Transverse colon (tissue), 4 donors: ENCODE measurements at places on chromosomes 2 and 18. TPM values are rescaled to one million over a fixed set of nuclear protein-coding genes. Genes with fewer than 3 reads are reported as not detected.

The VWA3B gene
- total RNA-seq: 0.48 TPM

DNA sequence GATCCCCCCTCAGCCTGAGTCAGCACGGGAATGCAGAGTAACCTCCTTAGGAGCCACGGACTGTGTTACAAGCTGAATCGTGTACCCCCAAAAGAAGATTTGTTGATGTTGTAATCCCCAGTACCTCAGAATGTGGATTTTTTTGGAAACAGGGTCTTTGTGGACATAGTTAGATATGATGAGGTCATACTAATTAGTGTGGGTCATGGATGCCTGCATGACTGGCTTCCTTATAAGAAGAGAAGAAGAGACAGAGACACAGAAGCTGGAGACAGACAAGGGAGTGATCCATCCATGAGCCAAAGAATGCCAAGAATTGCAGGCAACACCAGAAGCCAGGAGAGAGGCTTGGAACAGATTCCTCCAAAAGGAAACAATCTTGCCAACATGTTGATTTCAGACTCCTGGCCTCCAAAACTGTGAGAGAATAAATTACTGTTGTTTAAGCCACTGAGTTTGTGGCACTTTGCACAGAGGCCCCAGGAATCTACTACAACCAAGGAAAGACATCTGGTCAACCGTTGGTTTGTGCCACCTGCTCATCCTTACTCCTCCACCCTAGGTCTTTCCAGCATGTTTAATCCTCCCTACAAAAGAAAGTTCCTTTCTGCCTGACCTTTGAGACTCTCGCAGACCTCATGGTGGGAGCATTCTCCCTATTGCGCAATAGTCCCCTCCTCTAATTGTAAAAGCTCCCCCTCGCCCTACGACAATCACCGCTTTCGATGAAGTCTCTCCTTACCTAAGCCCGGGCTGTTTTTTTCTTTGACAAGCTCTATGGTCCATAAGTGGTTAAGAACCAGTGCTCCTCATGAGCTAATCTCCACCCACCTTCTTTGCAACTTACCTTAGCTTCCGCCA, 91.6 kb downstream of the DNER start:
- no peaks in the 10 kb centered on the region for H3K4me1 ChIP-seq
- no peaks in the 10 kb centered on the region for H3K36me3 ChIP-seq
- no peak overlapping the region for H3K27ac ChIP-seq

The EEF1B2 gene
- 261 TPM for total RNA-seq

GRCh38 chr18:9334973-9335696, 562 bp downstream of the TWSG1 start:
- H3K4me1 ChIP-seq: peaks cover 19% of the 10 kb centered on the region
- peak overlapping the region; percentile 95 for H3K27ac ChIP-seq
- H3K4me3 ChIP-seq: peak overlapping the region; percentile 82
- no peaks in the 10 kb centered on the region for H3K27me3 ChIP-seq

The SP9 gene
- not detected for total RNA-seq

DNA sequence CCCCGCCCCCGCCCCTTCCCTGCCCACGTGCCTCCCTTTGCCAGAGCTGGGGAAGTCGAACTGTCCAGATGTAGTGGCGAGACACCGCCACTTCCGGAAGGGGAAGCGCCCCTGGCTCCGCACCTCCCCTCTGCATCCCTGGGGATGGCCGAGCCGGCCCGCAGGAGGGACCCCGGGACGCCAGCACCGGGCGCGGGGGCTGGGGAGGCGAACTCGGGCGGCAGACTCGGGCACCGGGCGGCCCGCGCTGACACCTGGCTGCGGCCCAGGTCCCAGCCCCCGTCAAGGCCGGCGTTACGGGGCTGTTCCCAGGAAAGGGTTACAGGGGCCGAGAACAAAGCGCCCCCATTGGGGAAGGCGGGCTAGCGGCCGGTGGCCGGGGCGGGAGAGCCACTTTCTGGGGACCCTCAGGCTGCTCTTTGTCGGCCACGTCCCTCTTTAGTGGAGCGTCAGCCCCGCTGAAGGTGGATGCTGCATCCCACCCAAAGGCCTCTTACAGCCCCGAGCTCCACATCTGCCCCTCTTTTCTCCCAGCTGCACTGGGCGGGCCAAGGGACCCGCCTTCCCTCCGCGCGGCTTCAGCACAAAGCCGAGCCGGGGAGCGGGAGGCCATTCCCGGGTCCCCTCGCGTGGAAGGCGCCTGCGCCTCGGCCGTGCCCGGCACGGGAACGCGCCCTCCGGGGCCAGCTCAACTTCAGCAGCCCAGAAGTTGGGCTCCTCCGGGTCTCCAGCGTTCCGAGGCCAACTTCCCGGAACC, 1.3 kb downstream of the SDC1 start:
- H3K27ac ChIP-seq: peak overlapping the region; percentile 92
- H3K4me1 ChIP-seq: peaks cover 9% of the 10 kb centered on the region
- H3K27me3 ChIP-seq: no peaks in the 10 kb centered on the region
- peak overlapping the region; percentile 76 for H3K4me3 ChIP-seq
- no peaks in the 10 kb centered on the region for H3K36me3 ChIP-seq
- DNase-seq: no peak

The LHCGR gene
- total RNA-seq: not detected

GRCh38 chr2:224875841-224876240, 159.7 kb upstream of the CCDC195 start:
- H3K27me3 ChIP-seq: no peaks in the 10 kb centered on the region
- H3K27ac ChIP-seq: no peak overlapping the region
- no peaks in the 10 kb centered on the region for H3K36me3 ChIP-seq

DNA sequence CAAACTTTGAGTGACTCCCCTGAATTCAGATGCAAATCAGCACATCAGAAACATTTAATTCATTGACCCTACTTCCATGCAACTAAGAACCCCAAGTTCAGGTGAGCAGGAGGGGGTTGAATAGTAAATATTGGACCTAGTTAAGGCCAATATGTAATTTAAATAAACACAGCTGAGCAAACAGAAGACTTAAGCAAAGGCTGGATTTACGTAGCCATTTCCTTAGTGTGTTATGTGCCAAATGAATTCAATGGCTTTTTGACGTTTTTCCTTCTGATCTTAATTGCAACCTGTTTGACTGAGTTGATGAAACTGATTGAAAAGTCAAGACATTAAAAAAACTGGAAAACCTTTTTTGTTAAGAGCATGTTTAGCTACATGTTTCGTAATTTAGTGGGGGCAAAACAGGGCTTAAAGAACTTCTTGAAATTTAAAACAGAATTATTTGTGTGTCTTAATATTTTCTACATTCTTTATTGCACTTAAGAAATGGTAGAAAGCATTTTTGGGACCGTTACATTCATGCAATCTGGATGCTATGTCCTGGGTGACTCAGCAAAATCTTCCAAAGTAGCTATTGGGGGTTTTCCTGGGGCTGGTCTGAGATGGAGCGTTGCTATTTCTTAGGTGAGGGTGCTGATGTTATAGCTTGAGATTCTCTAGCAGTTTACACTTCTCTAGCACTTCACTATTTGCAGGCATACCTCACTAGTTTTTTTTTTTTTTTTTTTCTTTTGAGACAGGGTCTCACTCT, 25.5 kb upstream of the KCNE4 start:
- H3K36me3 ChIP-seq: no peaks in the 10 kb centered on the region
- no peak overlapping the region for H3K27ac ChIP-seq
- H3K4me3 ChIP-seq: no peak overlapping the region
- H3K27me3 ChIP-seq: no peaks in the 10 kb centered on the region

The BOK gene
- total RNA-seq: 21.0 TPM

GRCh38 chr18:61995618-61996017, 102.8 kb upstream of the RNF152 start:
- no peaks in the 10 kb centered on the region for H3K27me3 ChIP-seq
- DNase-seq: no peak
- no peak overlapping the region for H3K27ac ChIP-seq

DNA sequence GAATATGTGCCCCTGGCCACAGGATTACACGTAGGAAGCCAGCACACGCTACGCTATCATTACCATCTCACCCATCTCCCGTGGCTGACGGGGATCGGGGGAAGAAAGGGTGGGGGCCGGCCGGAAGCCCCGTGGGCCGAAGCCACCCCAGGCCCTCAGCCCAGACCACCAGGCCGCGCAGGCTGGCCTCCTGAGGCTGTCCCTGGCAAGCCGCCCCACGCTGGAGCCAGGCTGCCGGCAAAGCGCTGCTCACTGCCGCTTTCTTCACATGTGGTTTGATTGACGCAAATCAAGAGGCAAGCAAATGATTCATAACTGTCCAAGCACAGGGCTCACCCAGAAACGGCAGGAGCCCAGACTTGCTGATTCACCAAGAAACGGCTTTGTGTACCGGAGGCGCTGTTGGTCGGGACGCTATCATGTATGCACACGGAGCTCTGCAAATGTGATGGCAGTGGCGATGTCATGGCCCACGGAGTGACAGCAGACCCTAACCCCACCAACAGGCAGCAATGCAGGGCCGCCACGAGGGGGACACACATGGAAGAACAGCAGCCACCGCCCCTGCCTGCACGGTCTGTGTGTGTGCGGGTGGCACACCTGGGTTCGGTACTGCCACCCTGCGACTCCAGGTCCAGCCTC, 125.7 kb downstream of the HDAC4 start:
- peaks cover 46% of the 10 kb centered on the region for H3K4me1 ChIP-seq
- H3K4me3 ChIP-seq: peak overlapping the region; percentile 13
- peak overlapping the region; percentile 76 for H3K27ac ChIP-seq
- peak; percentile 72 for DNase-seq
- no peaks in the 10 kb centered on the region for H3K27me3 ChIP-seq

- H3K4me3 ChIP-seq: peak within 1 kb of the TSS; percentile 68
- peaks cover 83% of the 10 kb centered on the region for H3K27me3 ChIP-seq
- peak; percentile 75 for DNase-seq
- peaks cover 28% of the 10 kb centered on the region for H3K4me1 ChIP-seq
Measured at GRCh38 chr2:176128982-176129796, at the start of gene HOXD8. Gene HOXD8, plus strand, starts transcription at chr2:176129705. Its CDS starts 662 bp downstream, at chr2:176130367.

The SEMA4F gene
- total RNA-seq: 4.4 TPM

The DYSF gene
- total RNA-seq: 18.7 TPM

GRCh38 chr2:70397186-70397585, 95.3 kb upstream of the FAM136A start:
- no peak overlapping the region for H3K27ac ChIP-seq
- no peaks in the 10 kb centered on the region for H3K27me3 ChIP-seq
- no peaks in the 10 kb centered on the region for H3K36me3 ChIP-seq
- no peak overlapping the region for H3K4me3 ChIP-seq
- no peak for DNase-seq
- H3K4me1 ChIP-seq: no peaks in the 10 kb centered on the region

DNA sequence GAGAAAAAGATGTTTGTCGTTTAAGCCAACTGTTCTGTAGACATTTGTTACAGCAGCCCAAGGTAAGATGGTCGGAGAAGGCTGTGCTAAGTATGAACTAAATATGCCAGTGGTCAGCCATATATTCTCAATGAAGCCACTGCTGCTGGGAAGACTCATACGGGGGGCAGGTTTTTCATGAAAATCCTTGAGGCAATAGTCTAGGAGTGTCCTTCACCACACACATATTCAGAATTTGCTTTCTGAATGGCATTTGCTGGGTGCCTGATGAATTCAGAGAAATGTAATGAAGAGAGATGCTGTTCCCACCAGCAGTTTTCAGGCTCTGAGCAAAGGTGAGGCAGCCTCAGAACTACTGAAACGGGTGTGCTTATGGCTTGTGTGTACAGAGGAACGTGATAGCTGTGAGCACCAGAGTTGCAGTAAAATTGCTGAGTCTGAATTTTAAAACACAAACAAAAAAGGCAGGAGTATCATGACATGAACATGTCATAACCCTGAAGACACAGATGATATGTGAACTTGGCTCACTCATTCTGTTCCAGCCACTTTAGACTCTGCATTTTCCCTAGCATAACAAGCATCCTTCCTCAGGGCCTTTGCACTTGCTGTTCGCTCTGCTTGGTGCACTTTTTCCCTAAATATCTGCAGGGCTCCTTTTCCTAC, 21.3 kb upstream of the TCF4 start:
- H3K27me3 ChIP-seq: no peaks in the 10 kb centered on the region
- no peak overlapping the region for H3K4me3 ChIP-seq
- H3K36me3 ChIP-seq: no peaks in the 10 kb centered on the region
- H3K4me1 ChIP-seq: no peaks in the 10 kb centered on the region

DNA sequence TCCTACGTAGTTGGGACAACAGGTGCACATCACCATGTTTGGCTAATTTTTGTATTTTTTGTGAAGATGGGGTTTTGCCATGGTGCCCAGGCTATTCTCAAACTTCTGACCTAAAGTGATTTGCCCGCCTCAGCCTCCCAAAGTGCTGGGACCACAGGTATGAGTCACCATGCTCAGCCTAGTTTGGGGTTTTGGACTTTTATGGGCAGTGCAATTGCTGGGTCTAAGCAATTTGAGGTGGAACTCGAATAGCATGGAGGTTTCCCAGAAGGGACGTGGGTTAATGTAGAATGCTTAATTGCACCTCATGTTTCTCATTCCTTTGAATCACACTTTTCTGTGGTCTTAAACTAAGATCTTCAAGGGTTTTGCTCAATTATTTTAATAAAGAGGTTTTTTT, 102.3 kb upstream of the EPHA4 start:
- peaks cover 4% of the 10 kb centered on the region for H3K4me1 ChIP-seq
- no peak overlapping the region for H3K4me3 ChIP-seq
- no peaks in the 10 kb centered on the region for H3K27me3 ChIP-seq
- DNase-seq: no peak
- H3K27ac ChIP-seq: no peak overlapping the region
- no peaks in the 10 kb centered on the region for H3K36me3 ChIP-seq
